ENCODE measurements at places on chromosomes 12 and 14.
A peak's percentile ranks its signal among the peaks of the same experiment; 100 is the strongest.

DNA sequence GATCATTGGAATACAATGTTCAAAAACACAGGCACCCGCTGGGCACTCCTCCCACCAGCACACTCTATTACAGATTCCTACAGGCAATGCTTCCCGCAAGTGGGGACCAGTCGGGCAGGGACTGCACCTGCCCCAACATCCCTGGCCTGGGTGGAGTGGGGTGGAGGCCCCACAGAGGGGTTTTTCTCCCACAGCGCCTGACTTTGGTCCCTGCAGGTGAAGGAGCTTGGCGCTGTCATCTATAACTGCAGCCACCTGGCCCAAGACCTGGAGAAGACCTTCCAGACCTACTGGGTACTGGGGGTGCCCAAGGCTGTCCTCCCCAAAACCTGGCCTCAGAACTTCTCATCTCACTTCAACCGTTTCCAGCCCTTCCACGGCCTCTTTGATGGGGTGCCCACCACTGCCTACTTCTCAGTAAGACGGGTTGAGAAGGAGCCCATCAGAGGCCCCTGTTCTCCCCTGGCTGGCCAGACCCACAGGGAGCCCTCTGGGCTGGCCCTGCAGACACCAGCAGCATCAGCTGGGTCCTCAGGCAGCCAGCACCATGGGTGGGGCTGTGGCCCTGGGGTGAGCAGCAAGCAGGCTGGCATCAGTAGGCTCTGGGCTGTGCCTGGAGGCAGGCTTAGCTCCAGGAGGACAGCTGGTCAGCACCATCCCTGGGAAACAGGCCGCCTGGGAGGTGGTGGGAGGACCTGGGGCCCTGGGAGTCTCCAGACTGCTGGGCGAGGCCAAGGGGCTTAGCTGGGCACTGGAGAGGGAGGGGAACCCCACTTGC lies 6.0 kb downstream of the PLD4 start:
- no peak for DNase-seq

- DNase-seq, result no peak
Observed at GRCh38 chr12:9799961-9800360, 27.3 kb upstream of the KLRF1 start.

DNA sequence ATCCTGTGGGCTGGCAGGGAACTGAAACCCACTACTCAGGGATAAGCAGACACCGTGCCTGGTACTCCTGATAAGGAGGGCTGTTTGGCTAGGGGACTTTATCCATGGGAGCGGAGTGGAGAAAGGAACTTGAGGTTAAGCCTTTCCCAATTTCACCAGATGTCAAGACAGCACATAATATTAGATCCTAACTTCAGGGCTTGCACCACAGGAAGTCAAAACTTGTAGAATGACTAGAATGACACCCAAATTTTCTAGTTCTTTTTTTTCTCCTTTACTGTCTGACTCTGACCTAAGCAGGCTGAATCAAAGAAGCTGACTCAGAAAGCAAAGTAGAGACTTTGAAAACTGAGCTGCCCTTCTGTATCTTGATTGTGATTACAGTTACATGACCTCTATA lies 7.1 kb upstream of the CGRRF1 start:
- DNase-seq, result no peak

DNA sequence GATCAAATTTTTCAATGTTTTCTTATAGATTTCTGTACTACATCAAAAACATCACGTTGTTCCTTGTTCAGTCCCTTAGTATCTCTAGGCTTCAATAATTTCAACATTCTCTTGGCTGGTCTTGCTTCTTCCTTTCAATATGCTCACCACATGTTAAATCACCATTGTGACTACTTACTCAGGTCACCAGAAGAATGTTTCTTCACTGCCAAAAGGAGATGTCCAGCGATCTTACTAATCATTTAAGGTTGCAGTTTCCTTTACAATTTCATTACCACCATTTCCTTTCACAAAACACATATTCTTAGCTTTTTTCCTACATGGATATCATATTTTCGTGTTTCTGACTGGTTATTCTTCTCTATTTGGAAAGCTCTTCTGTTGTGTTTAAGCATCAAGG lies 363.8 kb downstream of the NAV3 start:
- peak; percentile 96 for DNase-seq

DNA sequence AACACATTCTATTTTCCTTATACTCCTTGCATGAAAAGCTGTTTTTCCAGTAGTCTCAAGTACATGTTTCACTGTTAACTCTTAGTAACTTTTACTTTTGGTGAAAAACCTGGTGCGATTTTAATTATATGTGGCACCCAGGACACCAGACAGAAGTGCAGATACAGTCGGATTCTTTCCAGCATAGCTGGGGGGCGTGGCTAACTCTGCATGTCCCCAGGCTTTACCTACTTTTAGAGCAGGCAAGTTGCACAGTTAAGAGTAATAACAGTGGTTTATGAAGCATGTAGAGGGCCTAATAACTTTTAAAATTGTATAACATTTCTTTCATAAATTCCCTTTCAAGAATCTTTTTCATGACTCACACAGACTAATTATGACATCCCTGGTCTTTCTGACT lies 70.7 kb downstream of the HSD17B6 start:
- peak; percentile 9 for DNase-seq

DNA sequence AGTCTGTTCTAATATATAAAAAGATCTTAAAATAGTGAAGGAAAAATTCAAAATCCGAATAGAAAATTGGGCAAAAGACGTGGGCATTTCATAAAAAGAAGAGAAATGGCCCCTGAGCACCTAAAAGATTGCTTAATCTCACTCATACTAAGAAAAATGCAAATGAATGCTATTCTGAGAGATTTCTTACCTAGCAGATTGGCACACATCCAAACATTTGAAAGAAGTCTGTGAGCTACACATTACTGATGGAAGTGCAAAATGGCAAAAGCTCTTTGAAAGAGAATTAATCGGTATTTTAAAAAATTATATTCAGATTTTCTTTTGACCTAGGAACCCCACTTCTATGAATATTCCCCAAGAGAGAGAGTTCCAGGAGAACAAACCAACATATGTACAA lies 280.4 kb upstream of the GARIN6 start:
- no peak for DNase-seq

- no peak for DNase-seq
Observed at GRCh38 chr14:45290547-45290946, 37.5 kb upstream of the MIS18BP1 start.

- no peak for DNase-seq
Observed at GRCh38 chr12:21547437-21547836, 21.3 kb downstream of the SPX start.

DNA sequence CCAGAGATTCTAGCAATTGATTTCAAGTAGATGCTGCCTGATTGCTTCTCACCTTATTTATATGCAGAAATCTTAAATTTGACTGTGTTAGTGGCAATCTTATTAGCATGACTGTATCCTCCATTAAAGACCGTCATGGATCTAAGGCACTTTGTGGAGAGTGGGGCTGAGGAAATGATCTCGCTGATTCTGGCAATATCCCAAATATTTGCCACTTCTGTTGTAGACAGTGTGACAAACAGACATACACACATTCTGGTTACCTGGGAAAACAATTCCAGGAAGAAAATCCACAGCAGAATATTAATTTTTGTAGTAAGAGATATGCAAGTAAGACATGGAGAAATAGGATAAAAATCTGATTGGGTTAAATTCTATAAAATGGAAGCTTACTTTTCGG lies 269.0 kb upstream of the G2E3 start:
- DNase-seq, result no peak

GRCh38 chr14:99242816-99243721 lies 28.9 kb downstream of the BCL11B start:
- no peak for DNase-seq

GRCh38 chr14:23078692-23079116 lies 16.2 kb downstream of the ACIN1 start:
- DNase-seq, result peak; percentile 98

DNA sequence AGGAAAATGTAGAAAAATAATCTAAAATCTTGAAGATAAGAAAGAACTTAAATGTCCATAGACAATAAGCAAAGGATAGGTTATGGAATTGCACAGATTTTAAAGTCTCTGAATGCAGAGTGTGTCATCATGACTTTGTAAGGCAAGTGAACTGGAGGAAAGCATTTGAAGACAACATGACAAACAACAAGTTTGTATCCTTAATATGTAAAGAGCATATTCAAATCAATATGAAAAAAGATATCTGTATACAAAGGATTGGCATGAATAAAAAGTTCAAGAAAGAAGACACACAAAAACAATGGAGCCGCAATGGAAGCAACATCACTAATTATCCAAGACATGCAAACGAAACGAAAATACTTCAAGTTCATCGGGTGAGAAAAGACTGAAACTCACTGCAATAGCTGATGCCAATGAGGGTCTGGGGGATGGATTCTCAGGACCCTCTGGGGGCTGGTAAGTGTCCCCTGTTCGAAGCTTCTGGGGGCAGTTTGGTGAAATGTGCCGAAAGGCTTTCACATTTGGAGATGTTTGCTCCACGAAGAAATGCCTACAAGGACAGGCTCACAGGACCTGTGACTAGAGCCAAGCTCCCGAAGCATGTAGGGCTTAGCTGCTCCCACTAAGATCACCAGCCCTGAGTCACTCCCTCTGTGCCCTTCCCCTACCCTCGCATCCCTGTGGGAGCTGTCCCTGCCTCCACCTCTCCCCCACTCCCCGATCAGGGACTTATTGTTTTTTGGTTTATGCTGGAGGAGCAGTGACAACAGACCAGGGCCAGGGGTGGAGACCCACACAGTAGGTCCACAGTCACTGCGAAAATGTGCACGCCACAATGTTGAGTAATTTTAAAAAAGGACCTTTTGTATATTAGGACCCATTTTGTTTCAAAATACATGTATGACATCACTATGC lies 345.7 kb upstream of the SFSWAP start:
- DNase-seq, result no peak

DNA sequence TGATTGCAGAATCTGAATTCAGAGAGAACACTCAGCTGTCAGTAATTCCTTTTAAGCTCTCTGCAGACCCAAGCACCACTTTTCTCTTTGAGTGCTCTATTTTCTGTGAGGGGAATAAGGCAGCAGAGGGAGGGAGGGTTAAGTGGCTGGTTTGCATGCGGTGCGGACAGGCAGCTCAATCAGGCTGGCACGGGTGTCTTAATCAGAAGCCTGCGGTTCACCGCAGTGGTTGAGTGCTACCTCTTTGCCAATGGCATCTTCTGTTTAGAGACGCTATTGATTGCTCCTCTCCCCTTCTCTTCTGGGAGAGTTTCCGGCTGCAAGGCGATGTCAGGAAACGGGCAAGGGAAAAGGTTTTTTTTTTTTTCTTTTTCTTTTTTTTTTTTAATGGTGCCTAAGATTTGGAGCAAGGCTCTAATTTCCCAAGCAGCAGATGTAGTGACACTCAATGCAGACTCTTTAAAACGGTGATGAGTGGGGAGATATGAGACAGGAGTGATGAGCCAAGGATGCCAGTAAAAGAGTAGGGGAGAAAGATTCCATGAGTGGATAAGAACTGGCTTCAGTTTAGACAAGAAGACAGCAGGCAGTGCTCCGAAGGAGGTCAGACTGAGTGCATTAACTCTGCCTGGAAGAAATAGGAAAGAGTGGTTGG lies 533.7 kb upstream of the SEL1L start:
- no peak for DNase-seq

GRCh38 chr12:67689385-67689784 lies 40.8 kb downstream of the DYRK2 start:
- no peak for DNase-seq

GRCh38 chr14:21991130-21991529 lies 317.5 kb upstream of the OR4E1 start:
- no peak for DNase-seq

- DNase-seq, result peak; percentile 98
Observed at GRCh38 chr12:46523863-46524770, 151.5 kb upstream of the SLC38A2 start.

GRCh38 chr12:81502912-81503695 lies 256.0 kb downstream of the PPFIA2 start:
- DNase-seq, result peak; percentile 96

- peak; percentile 52 for DNase-seq
Observed at GRCh38 chr12:28108599-28108998, 81.7 kb upstream of the CCDC91 start.

DNA sequence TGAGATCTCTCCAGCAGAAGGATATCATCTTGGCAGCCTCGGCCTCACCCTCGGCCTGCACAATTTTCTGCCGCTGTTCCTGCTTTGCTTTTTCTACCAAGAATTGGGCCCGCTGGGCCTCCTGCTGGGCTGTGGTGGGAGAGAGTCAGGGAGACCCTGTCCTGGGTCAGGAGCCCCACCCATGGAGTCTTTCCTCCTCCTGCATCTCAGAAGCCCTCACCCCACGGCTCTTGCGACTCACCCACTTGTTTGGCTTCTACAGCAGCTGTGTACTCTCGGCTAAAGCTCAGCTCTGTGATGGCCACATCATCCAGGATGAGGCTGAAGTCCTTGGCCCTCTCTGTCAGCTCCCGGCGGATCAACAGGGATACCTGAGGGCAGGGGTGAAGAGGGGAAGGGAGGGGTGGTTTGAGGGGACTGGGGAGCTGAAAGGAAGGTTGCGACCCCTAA lies 2.8 kb downstream of the PHB2 start:
- DNase-seq, result no peak

- no peak for DNase-seq
Observed at GRCh38 chr14:75993567-75994041, 8.0 kb downstream of the IFT43 start.

GRCh38 chr14:99003646-99004045 lies 268.4 kb downstream of the BCL11B start:
- no peak for DNase-seq

GRCh38 chr14:102540315-102541028 lies 30.9 kb upstream of the ANKRD9 start:
- peak; percentile 38 for DNase-seq

DNA sequence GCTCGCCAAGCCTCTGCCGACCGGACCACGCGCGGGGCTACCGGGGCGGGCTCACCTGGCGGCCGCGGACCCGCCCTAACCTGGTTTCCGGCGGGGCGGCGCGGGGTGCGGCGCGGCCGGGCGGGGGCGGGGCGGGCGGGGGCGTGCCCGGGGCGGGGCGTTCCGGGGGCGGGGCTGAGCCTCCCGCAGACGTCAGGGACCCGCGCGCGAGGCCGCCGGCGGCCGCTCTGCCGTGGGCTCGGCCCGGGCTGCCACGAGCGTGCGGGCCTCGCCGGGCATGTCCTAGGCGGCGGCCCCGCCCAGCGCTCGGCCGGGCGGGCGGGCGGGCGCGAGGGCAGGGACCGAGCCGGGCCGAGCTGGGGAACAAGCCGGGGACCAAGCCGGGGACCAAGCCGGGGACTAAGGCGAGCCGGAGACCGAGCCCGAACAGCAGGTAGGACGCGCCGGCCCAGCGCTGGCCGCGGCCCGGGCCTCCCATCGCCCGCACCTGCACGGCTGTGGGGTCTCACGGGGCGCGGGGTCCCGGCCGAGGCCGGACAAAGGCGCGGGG lies at the start of gene CEP170B:
TSS of gene CEP170B (plus strand) at position 188 of the 550 bp plus-strand sequence. CDS start 3,183 bp downstream, outside the sequence.
- DNase-seq, result peak; percentile 40

GRCh38 chr12:94170690-94171594 lies 22.6 kb downstream of the PLXNC1 start:
- DNase-seq, result no peak

DNA sequence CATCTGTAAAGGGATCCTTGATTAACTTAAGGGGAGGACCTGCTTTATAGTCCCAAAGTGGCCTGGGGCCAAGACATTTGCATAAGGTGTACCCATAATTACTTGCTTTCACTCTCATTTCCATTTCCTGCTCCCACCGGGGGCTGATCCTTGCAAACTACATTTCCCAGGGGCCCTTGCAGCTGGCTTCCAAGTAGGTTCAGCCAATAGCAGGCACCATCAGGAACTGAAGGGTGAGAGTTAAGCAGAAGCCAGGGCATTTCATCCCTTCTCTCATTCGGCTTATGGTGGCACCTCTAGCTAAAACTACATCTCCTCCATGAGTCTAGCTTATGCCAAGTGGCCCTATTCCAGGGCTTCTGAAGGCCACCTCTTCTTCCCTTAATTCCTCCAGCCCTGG lies 88.8 kb downstream of the CCDC60 start:
- DNase-seq, result no peak
